ENCODE measurements at places on chromosomes 1 and 21.

DNA sequence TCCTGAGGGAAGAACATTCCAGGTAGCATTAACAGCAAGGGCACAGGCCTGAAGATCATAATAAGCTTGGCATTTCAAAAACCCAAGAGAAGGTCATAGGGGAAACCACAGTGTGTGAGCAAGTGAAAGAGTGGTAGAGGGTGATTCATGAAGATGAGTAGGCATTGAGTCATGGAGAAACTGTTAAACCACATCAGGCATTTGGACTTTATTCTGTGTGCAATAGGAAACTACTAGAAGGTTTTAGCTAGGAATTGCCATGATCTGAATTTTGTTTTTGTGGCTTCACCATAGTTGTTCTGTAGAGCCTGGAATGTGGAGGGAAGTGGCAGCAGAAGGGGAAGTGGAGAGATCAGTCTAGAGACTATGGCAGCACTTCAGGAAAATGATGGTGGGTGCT, 359.0 kb upstream of the PTBP2 start:
- DNase-seq = no peak

GRCh38 chr21:32713726-32714125, 14.1 kb downstream of the SYNJ1 start:
- no peak for DNase-seq

- DNase-seq = peak; percentile 11
These were observed 9.6 kb upstream of the ADORA1 start for GRCh38 chr1:203117611-203118575.

DNA sequence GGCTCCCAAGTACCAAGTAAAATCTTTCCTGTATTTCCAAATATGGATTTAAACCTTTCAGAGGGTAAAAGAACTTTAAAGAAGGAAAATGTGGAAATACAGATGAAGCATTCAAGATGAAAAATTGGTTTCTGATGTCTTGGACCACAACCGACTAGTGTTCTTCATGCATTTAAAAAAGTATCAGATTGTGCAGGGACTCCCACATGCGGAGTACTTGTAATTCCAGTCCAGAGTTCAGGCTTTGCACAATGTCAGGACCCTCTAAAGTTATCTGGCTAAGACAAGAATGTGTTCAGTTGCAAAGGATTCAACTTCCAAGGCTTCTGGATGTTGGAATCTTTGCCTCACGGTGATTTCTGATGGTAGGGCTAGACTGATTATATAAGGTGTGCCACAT, 66.7 kb downstream of the RGL1 start:
- DNase-seq = no peak

- DNase-seq = no peak
These were observed 54.6 kb upstream of the POU2F1 start for GRCh38 chr1:167165948-167166689.

DNA sequence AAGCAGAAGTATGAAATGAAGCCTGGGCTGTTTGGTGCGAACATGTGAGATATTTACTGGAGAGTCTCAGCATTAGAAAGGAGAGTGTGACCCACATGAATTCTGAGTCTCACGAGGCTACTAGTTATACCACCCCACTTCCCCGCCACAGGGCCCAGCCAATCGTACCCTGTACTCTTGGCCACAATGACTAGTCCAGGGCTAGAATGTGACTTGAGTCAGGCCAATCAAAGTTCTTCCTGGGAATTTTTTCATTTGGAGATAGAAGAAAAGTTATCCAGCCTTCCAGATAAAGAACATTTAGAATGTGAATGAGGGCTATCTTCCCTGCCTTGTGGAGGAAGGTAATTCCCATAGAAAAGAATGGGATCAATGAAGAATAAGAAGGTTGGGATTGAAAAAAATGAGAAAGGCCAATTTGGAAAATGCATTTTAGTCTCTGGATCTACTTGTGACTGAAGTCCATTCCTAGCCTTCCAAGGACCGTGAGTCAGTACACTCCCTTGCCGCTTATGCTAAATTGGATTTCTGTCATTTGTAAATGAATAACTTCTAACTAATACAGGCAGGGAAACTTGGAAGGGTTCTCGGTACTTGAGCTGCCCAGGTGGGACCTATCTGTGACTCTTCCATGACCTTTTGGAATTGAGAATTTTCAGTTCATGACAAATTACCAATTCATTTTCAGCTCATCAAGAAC, 12.3 kb upstream of the RIMKLA start:
- DNase-seq = no peak

- DNase-seq = no peak
These were observed 171.1 kb upstream of the FGGY start for GRCh38 chr1:59125676-59126320.

DNA sequence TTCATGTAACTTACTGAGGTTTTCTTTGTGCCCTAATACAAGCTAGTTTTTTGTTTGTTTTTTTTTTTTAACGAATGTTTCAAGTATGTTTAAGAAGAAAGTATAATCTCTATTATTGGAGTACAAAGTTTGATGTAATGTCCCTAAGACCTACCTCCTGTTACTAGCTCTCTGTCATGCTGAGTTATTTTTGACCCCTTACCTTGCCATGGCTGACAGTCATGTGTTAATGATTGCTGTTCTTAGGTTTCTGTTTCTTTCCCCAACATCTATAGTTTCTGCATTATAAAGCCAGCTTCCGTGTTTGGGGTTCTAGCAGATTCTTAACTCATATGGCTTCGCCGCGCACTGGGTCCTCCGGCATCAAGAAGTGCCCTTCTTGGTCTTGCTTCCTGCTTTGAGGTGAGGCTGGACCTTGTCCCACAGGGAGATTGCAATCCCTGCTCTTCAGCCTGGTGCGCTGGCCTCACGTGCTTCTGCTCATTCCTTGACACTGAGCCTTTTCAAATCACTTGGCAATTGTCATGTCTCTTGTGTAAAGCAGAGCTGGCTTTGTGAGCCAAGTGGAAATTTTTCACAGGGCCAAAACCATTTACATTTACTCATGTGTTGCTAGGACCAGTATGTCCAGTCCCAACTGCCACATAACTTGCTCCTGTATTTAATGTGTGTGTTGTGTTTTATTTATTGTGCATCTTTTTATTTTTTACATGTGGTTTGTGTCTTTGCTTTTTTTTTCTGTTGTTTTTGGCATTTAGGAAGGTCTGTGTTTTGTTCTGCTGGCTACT, 135.0 kb upstream of the COL6A1 start:
- DNase-seq = no peak

- no peak for DNase-seq
These were observed 146.0 kb downstream of the RERE start for GRCh38 chr1:8671306-8671917.

DNA sequence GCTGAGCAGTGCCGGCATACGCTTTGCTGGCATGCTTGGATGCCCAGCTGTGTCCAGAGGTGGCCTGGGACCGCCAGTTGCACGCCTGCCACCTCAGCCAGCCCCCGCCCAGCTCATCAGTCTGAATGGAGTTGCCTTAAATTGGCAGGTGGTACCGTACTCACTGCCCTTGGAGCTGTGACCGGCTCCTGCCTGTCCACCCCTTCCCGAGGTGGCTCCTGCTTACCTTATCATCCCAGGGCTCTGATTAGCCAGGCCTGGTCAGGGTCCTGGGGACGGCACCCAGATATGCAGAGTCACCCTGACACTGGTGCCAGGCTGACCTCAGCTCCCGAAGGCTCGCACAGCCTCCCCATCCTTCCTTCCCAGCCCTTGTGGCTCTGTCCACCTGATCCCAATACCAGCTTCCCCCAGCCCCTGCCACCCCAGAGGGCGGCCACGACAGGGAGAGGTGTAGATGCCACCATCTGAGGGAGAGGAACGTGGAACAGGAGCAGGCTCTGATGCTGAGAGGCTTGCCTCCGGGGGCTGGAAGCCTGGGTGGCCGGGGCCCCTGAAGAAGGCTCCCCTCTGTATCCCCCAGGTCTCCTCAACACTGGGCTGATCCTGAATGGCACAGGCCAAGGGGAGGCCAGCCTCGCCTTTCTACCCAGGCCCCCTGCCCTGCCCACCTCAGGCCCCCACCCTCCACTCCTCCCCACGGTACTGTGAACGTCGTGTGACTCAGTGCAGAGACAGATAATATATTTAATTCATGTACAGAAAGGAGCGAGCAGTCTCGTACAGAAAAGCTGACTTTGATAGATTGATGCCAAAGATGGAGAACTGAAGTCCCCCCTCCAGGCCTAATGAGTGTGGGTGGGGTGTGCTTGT, 27.8 kb downstream of the CDK18 start:
- no peak for DNase-seq

DNA sequence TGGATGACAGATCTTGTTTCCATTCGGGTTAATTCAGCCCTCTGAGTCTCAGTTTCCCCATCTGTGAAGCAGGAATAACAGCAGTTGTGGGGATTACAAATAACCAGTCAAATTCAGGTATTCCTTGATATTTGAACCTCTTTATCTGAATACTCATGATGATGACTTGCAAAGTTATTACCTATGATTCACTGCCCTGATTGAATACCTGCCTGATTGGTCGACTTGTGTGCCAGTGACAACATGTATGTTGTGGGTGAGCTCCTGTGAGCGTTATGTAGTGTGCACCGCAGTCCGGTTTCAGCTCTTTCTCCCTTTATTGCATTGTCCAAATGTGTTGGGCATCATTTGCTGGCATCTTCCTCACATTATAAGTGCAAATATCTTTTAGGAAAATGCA, 9.5 kb upstream of the TMEM61 start:
- no peak for DNase-seq

- no peak for DNase-seq
These were observed 47.3 kb upstream of the POU3F1 start for GRCh38 chr1:38093569-38094520.

- no peak for DNase-seq
These were observed 33.7 kb downstream of the KCNK1 start for GRCh38 chr1:233647636-233648035.

DNA sequence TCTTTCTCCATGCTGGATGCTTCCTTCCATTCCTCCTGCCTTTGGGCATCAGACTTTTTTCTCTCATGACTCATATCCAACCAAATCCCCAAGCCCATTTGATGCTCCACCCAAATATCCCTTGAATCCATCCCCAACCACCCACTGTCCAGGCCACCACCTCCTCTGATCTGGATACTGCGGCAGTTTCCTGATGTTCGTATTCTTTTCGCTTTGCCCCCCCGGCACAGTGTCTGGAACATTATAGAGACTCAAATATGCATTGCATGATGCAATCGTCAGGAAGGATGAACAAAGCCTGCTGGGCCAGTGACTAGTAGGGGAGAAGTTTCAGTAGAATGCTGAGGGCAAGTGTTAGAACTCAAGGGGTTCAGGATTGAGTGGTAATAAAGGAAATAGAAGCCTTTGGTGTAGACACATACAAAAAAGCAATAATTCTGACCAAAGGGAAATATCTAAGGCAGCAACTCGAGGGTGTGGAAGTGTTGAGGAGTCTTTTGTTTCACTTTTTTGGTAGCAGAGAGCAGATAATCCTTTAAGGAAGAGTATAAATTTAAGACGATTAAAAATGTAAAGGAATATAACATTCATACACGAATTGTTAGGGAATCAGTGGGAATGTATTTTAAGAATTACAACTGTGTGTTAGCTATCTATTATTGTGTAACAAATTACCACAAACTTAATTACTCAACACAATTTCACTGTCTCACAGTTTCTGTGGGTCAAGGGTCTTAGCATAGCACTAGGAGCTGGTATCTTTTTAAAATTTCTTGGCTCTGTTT, 7.5 kb downstream of the S100A11 start:
- peak; percentile 15 for DNase-seq

GRCh38 chr21:39193380-39193779, 10.1 kb upstream of the PSMG1 start:
- no peak for DNase-seq

GRCh38 chr21:46111857-46112724, 14.2 kb downstream of the COL6A2 start:
- DNase-seq = peak; percentile 1

GRCh38 chr1:32965251-32965747, 690 bp upstream of the RNF19B start:
- no peak for DNase-seq

DNA sequence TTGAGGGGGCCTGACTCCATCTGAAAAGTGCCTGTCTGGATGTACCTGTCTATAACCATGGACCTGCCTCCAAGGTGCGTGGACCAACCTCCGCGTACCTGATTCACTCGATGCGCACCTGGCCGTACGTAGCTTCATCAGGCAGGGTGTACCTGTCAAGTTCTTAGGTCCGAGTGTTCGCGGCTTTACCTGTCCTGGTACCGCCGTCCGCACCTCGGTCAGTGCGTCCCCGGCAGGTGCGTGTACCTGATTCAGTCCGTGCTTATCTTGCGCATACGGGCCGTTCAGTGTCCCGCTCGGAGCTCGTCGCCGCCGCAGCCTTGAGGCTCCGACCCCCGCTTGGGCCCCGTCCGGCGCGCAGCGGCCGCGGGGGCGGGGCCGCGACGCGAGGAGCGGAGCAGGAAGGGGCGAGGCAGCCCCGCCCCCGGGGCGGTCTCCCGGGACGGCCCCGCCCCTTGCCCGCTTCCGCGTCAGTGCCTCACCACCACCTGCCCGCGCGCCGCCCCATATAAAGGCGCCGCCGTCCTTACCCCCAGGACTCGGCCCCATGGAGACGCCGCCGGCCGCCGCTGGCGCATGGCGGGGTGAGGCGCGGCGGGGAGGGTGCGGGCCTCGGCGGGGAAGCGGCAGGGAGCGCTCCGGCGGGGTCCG, at the start of gene ZC3H12A:
Gene ZC3H12A, plus strand, starts transcription at position 535 of the 651 bp plus-strand sequence. CDS start 917 bp downstream, outside the sequence.
- peak; percentile 94 for DNase-seq

DNA sequence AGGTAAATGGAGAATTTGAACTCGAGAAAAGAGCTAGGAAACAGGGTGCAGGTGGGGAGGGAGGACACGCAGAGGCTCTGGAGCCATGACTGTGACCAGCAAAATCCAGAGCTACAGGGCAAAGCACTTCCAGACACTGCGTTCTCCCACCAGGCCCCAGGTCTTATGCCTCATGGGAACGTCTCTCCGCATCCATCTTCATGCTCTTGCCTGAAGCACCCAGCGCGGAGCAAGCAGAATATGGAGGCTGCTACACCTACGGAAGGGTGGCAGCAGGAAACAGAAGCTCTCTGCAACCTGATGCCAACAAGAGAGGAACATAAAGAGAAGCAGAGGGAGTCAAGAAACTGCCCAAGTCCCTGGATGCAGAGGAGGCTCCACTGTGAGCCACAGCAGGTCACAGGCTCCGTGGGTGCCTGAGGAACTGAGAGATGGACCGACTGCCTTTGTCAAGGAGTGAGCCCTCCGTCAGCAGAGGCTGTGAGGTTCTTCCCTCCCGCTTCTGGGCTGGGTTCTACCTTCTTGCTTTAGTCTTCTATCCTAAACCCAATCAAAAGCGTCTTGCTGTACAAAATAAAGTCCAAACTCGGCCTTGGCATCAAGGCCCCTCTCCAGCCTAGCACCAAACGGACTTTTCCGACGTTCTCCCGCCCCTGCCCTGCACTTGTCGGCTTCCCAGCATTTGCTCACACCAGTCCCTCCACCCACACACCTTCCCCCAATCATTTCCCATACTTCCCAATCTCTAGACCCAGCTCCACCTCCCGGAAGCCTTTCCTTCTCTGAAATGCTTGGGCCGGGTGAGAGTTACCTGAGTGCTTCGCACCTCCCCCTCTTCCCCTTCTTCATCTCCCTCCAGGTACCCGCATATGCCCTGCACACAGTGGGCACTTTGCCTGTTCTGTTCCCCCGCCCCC, 930 bp downstream of the DHCR24 start:
- DNase-seq = no peak
